ENCODE measurements at places on chromosomes 3 and 15. TPM values are rescaled to one million over a fixed set of nuclear protein-coding genes. Genes with fewer than 3 reads are reported as not detected.

- no peak overlapping the region for H3K27ac ChIP-seq
- DNase-seq: no peak
- peaks cover 15% of the 10 kb centered on the region for H3K4me1 ChIP-seq
These were observed 25.9 kb downstream of the ETFA start for GRCh38 chr15:76285241-76285825.

DNA sequence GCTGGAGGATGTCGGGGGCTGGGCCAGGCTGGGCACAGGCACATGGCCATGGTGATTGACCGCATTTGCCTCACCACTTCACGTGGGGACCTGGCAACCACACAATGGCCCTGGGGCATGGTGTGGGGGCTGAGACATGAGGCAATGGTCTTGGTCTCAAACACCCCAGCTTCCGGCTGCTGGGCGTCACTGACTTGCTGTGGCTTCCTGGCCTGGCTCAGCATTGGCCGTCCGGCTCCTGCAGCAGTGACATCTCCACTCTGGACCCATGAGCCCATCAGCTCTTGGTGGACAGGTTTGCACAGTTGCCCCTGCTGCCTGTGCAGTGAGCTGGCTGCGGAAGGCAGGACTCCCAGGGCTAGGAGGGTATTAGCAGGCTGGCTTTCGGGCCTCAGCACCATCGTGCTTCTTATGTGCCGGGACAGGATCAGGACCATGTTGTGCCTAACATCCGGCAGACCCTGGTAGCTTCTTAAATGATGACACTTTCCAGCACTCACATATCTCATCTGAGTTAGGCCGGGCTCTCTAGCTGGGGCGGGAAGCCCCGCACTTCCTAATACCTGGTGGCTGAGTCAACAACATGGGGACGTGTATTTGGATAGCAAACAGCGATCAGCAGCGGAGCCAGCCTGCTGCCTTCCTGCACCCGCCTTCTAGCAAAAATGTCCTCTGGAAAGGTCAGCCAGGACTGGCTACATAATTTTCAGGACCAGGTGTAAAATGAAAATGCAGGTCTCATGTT is 34.1 kb downstream of the ZNF710 start:
- peaks cover 8% of the 10 kb centered on the region for H3K36me3 ChIP-seq
- peaks cover 82% of the 10 kb centered on the region for H3K4me1 ChIP-seq
- H3K4me3 ChIP-seq: peak overlapping the region; percentile 42
- peak overlapping the region; percentile 84 for H3K27ac ChIP-seq
- DNase-seq: peak; percentile 65
- no peaks in the 10 kb centered on the region for H3K27me3 ChIP-seq

The P2RY1 gene
- total RNA-seq: 0.05 TPM

The IL5RA gene
- not detected for total RNA-seq

- no peak for DNase-seq
- H3K4me3 ChIP-seq: no peak overlapping the region
- H3K27ac ChIP-seq: no peak overlapping the region
- peaks cover 47% of the 10 kb centered on the region for H3K27me3 ChIP-seq
- peaks cover 2% of the 10 kb centered on the region for H3K4me1 ChIP-seq
- peaks cover 3% of the 10 kb centered on the region for H3K36me3 ChIP-seq
These were observed 1.1 kb downstream of the ANKRD63 start for GRCh38 chr15:40281801-40282146.

DNA sequence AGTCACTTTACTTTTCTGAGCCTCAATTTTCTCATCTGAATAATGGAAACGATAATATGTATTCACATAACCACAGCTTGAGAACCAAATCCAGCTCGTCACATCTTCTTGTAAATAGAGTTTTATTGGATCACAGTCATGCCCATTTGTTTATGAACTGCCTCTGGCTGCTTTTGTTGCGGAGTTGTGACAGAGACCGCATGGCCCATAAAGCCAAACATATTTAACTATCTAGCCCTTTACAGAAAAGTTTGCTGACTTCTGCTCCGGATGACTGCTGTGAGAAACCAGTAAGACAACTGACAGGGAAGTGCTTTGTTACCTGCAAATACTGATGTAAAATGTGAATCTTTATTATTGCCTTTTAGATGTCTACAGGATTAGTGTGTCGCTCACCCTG is 216.0 kb downstream of the RORA start:
- no peak for DNase-seq
- H3K27me3 ChIP-seq: peaks cover 36% of the 10 kb centered on the region
- H3K4me3 ChIP-seq: no peak overlapping the region
- H3K4me1 ChIP-seq: no peaks in the 10 kb centered on the region

Measured in activated CD4-positive, alpha-beta memory T cell treated with anti-CD3 and anti-CD28 coated beads, Interleukin-2, amount 10 ng/mL, durations not matched to agents 7 days and 5 days (primary cell).